ENCODE measurements at places on chromosomes 5 and 9.

GRCh38 chr9:86795823-86796553, 151.3 kb downstream of the GAS1 start:
- no peak for DNase-seq

- no peak for DNase-seq
These were observed 15.2 kb upstream of the FBLL1 start for GRCh38 chr5:168513861-168514428.

- DNase-seq = no peak
These were observed 112.1 kb downstream of the SNCAIP start for GRCh38 chr5:122424132-122424531.

GRCh38 chr9:110015759-110016158, 192.2 kb downstream of the C9orf152 start:
- DNase-seq = no peak

DNA sequence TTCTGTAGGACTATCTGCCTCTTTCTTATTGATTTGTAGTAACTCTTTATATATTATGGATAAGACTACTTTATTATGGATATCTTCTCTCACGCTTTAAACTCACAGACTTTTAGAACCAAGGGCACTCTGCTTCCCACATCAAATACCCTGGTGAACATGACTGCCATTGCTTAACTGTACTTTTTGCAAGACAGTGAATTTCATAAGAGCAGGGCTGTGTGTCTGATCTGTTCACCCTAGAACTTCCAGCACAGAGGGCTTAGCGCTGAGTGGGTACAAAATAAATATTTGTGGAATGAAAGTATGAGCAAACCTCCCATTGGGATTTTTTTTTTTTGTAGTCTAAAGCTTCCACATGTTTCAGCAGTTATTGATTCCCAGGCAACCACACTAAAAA, 84.8 kb downstream of the CFAP77 start:
- DNase-seq = no peak

GRCh38 chr9:91382298-91382697, 20.6 kb upstream of the AUH start:
- DNase-seq = no peak

- no peak for DNase-seq
These were observed 3.0 kb upstream of the ARRDC3 start for GRCh38 chr5:91386120-91386519.

DNA sequence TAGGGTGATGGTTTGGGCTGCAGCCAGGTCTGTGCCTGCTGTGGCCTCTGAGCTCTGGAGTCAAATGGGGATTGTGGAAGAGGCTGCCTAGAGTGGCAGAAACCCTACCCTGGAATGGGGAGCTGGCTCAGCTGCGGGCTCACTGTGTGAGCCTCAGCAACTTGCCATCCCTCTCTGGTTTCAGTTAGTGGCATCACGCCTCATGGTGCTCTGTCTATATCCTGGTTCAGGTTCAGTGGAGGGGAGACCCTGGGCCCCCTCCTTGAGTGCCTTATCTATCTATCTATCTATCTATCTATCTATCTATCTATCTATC, 132.6 kb downstream of the PHF2 start:
- DNase-seq = no peak

DNA sequence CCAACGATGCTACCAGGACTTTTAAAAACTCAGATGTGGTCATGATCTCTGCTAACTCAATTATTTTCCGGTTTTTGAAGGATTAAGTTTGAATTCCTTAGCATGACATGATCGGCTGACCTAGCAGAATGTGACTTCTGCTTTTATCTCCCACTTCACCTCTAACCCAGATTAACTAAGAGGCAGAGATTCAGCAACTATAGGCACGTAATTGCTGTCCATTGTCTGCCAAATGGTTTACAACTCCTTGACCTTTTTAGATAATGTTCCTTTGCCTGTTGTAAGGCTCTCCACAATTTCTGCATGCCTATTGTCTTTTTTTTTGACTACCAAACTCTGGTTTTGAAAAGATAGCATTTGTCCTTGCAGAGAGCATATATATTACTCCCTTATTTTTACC, 268.2 kb downstream of the BRINP1 start:
- no peak for DNase-seq
